Stimulated activated CD8-positive, alpha-beta memory T cell treated with anti-CD3 and anti-CD28 coated beads, Interleukin-7, amount 100 ng/mL, for 1 hour (primary cell): ENCODE measurements at places on chromosomes 6 and 20.

DNA sequence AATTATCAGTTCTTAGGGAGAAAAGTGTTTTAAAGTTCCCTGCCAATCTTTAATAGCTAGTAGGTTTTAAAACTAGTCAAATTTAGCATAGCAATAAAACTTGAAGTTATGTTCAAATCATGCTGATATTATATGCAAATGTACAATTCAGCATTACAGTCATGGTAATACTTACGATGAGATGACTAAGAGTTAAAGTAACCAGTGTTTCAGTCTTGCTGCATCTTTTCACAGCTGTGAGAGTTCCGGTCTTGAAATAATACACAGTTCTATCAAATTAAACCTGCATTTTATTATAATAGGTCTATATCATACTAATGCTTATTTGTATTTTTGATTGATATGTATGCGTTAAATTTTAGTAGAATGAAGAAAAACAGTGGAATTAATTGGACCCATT is 26.1 kb downstream of the POPDC3 start:
- no peak for DNase-seq

DNA sequence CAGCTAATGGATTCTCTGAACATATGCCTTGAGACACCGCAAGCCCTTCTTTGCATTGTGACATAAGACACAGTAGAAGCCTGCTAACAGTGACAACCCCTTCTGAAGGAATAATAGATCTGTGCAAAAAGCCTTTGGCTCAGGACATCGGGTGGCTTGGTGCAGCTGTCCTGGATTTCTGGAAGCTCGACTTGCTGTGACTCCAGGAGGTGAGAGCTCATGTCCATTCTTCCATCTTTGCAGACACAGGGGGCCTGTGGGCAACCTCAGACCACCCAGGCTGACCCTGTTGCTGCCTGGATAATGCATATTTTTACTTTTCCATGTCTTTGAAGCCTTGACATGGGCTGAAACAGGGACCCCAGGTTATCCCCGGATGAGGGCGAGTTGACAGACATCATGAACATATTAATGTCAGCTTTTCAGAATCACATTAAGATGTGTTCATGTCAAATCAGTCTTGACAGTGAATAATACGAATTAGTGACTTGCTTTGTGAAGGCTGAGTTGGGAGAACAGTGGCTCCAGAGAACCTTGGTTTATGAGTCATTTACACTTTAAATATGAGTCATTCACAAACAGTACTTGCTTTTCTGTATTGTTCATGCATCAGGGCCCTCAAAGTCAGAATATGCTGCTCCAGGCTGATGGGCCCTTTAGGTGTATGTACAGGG is 66.8 kb upstream of the IYD start:
- DNase-seq = no peak

DNA sequence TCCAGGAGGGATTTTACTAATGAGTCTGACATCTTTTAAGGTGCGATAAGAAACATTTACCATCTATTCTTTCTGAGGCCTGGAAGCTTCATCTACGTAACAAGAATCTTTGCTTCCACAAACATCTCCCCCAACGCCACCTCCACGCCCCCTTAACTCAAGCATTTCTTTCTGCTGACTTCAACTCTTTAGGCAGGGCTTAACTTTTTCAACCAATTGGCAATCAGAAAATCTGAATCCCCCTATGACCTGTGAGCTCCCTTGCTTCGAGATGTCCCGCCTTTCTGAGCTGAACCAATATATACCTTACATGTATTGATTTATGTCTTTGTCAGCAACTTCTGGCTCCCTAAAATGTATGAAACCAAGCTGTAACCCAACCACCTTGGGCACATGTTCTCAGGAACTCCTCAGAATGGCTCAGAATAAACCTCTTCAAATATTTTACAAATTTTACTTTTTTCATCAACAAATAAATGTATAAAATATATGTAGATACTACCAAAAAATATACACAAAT is 11.5 kb downstream of the OR2H2 start:
- DNase-seq = no peak

- DNase-seq = no peak
These were observed 143.3 kb downstream of the PRL start for GRCh38 chr6:22153384-22154158.

DNA sequence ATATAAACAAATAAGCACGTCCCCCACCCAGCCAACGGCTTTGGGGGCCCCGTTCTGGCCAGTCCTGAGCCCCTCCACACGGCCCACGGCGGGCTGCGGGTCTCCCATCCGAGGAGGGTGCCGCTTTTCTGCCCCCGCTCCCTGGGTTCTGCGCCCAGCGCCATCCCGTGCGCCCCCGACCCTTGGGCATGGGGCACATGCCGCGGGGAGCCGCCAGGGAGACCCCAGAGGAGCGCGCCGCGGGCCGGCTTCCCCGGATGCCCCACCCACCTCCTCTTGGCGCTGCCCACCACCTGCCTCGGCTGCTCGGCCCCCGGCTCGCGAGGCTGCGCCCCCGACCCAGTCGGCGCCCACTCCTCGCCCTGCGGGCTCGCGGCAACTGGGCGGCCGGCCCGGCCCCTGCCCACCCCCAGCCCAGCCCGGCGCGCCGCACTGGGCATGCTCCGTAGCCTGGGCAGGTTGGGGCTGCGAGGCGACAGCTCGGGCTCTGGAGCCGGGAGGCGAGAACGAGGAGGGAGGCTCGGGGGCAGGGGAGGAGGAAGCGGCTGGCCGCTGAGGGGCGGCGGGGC is 570 bp upstream of the PLCB4 start:
- no peak for DNase-seq
